ENCODE measurements at places on chromosomes 1 and 21. TPM values are rescaled to one million over a fixed set of nuclear protein-coding genes. Genes with fewer than 3 reads are reported as not detected.

Gene DMBX1
- not detected for polyA plus RNA-seq

Gene ZNF683
- polyA plus RNA-seq, result 1.5 TPM

- no peaks in the 10 kb centered on the region for H3K27me3 ChIP-seq
- no peak overlapping the region for H3K27ac ChIP-seq
- peaks cover 31% of the 10 kb centered on the region for H3K4me1 ChIP-seq
- no peaks in the 10 kb centered on the region for H3K36me3 ChIP-seq
- no peak overlapping the region for H3K4me3 ChIP-seq
- peak; percentile 85 for DNase-seq
Measured at GRCh38 chr21:39523399-39523798, 71.6 kb downstream of the SH3BGR start.

- no peaks in the 10 kb centered on the region for H3K27me3 ChIP-seq
- DNase-seq, result no peak
- H3K27ac ChIP-seq, result no peak overlapping the region
- H3K36me3 ChIP-seq, result no peaks in the 10 kb centered on the region
- no peak overlapping the region for H3K4me3 ChIP-seq
- H3K4me1 ChIP-seq, result no peaks in the 10 kb centered on the region
Measured at GRCh38 chr1:172774561-172774960, 115.7 kb downstream of the FASLG start.

- H3K27me3 ChIP-seq, result no peaks in the 10 kb centered on the region
- H3K27ac ChIP-seq, result no peak overlapping the region
- DNase-seq, result no peak
Measured at GRCh38 chr1:206445116-206445515, 25.2 kb upstream of the IKBKE start.
